GM23248 (cell line): ENCODE measurements at places on chromosomes 11 and 22. TPM values are rescaled to one million over a fixed set of nuclear protein-coding genes. Genes with fewer than 3 reads are reported as not detected.

- DNase-seq: no peak
These were observed 152.1 kb downstream of the SOX6 start for GRCh38 chr11:16204261-16204660.

DNA sequence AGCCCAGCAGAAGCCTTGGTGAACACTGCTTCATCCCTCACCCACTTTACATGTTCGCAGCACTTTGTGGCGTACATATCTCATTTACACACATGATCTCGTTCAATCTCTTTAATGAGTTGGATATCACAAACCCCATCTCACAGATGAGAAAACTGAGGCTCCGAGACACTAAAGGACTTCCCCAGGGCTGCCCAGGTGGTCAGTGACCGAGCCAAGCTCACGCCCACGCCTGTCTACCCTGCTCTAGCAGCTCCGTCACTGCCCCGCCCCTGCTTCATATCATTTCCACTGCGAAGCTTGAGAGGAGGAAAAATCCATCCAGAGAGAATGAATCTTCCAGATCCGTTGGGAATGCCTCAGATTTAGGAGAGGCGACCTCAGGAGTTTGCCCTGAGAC, 11.8 kb upstream of the DSCAML1 start:
- DNase-seq: no peak

DNA sequence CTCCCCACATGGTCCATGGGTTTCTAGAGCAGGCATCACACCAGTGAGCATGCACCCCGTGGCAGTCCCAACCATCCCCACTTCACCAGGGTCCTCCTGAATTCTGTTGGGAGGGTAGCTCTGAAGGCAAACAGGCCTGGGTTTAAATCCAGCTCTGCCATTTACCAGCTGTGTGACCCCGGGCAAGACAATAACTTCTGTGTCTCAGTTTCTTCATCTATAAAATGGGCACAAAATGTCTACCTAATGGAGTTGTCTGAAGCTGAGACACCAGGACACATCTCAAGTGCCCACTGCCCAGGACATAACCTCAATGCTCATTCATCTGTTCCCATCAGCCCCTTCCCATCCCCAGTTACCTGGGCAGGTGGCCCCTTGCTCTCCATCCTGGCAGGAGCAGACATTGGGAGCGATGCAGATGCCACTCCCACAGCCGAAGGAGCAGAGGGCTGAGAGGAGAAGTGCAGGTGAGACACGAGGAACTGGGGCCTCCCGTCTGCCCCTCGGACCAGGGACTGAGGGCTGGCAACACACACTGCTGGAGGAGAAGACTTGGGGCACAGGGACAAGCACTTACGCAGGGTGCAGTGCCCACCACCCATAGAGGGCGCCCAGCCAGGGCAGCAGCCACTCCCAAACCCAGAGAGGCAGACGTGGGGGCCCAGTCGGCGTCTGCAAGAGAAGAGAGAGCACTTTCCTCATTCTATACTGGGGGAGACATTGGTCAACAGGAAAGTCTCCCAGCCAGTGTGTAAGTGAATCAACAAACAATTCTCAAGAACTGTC, 4.0 kb downstream of the VWCE start:
- no peak for DNase-seq

DNA sequence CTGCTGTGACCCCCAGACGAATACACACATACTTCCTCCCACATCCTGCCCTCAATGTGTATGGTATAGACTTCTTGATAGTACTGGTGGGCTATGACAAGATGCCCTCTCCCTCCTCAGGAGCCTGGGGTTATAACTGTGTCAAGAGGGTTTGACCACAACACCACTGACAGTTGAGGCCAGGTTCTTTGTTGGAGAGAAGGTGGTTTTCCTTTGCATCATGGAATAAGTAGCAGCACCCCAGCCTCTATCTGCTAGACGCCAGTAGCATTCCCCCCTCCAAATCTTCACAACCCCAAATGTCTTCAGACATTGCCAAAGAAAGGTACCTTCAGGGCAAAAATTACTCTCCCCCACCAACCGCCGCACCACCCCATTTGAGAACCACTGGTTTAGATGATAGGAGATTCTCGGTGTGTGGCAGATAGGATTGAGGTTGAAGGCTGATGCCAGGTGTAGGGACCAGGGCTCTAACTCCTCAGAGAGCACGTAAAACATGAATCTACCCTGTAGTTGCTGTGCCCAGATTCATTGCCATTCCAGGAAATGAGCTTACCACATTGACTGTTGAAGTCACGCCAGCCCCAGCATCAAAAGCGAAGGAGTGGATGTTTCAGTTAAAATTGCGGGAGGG, 5.5 kb upstream of the MYO18B start:
- no peak for DNase-seq

DNA sequence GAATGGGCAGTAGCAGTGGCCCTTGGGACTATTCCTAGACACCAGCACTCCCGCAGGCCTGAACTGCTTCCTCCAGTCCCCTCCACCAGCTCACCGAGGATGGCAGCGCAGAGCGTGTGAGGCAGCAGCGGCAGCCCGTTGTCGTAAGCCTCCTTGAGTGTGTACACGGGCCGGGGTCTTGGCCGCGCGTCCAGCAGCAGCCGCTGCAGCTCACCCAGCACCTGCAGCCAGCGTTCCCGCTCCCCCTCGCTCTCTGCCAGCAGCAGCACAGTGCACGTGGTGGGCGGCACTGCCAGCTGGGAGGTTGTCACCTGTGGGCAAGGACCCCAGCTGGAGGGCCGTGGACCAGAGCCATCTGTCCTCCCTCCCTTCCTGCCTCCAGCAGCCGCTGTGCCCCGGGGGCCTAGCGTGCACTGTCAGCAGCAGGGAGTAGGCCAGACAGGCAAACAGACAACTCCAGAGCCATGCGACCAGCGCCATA, 13.0 kb downstream of the CDC42BPG start:
- no peak for DNase-seq

DNA sequence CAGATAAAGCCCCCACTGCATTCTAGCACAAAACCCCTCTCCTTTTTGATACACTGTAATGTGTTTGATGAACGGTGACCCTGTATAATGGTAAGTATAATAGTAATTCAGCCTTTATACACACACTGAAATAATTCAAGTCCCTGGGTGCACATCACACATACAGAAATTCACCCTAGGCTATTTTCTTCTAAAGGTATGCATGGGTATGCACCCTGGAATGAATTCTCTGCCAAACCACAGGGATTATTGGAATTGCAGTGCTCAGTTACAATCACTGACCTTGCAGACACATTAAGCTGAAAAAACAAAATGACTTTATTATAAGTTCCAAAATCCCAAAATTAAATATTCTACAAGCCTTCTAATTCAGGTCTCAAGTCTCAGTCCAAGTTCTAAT, 245.9 kb upstream of the FAT3 start:
- DNase-seq: peak; percentile 23

- DNase-seq: no peak
These were observed 129.9 kb downstream of the CTTN start for GRCh38 chr11:70528046-70528793.

- DNase-seq: no peak
These were observed 727.3 kb downstream of the LRRC4C start for GRCh38 chr11:40732132-40732531.

GRCh38 chr11:22337596-22338485, at the start of gene SLC17A6:
Gene SLC17A6 (plus strand): TSS chr11:22338381. CDS start chr11:22338534, 153 bp downstream.
- peak; percentile 59 for DNase-seq

DNA sequence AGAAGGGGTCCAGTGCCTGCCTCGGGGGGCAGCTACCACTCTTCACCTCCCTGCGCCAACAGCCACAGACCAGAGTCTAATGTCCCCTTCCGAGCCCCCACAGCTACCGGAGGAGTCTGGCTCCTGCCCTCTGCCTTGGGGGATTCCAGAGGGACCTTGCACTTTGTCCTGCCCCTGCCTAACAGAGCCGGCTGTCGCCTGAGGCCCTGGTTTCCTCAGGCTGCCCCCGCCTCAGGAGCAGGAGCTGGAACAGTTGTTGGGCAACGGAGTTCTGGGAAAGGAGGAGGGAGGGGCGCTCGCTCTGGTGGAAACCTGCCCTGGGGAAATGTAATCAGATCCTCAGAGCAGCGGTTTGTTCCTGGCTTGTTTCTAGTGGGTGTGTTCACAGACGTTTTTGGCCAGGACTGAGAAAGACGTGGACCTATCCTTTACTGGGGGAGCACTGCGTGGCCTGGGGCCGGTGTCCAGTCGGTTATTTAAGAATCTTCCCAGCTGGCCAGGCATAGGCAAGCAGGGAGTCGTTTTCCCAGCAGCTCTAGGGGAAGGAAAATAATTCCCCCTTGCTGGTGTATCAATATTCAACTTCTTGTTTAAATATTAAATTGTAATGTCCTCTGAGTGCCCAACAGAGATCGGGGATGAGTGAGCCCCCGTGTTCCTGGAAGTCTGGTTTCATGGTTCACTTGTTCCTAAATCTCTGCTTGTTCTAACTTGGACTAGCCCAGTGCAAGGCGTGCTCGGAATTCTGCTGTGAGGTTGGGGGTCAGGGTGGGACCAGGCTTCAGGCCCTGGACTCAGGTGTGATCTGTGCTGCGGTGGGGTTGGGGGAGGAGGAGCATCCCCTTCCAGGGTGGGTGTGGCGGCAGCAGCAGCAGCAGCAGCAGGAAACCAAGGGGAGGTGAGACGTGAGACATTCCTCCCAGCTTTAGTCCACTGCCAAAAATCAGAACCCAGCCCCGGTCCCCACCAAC, 32.1 kb downstream of the A4GALT start:
- peak; percentile 96 for DNase-seq

The RTN4RL2 gene
- total RNA-seq: 0.32 TPM in 1 of 2 replicates, not detected in the other

The LRRN4CL gene
- total RNA-seq: 6.9 and 12.3 TPM in 2 replicates

The HSPB2 gene
- 0.38 and 1.2 TPM in 2 replicates for total RNA-seq

The KRTAP5-1 gene
- total RNA-seq: not detected in 2 replicates

The SAA4 gene
- not detected in 2 replicates for total RNA-seq

The NXPE4 gene
- not detected in 2 replicates for total RNA-seq

The MAPK8IP2 gene
- 0.38 TPM in 1 of 2 replicates, not detected in the other for total RNA-seq

The STK33 gene
- total RNA-seq: not detected in 2 replicates
